Right lobe of liver (tissue), 6 donors: ENCODE measurements at places on chromosomes 12 and 14. TPM values are rescaled to one million over a fixed set of nuclear protein-coding genes. Genes with fewer than 3 reads are reported as not detected.

- H3K4me1 ChIP-seq: no peaks in the 10 kb centered on the region
- H3K36me3 ChIP-seq: no peaks in the 10 kb centered on the region
- no peaks in the 10 kb centered on the region for H3K27me3 ChIP-seq
- DNase-seq: peak; percentile 77
- no peak overlapping the region for H3K4me3 ChIP-seq
These were observed 167.7 kb upstream of the AMIGO2 start for GRCh38 chr12:47247418-47247817.

GRCh38 chr12:100789146-100789545, 5.4 kb upstream of the ANO4 start:
- no peaks in the 10 kb centered on the region for H3K27me3 ChIP-seq
- no peak overlapping the region for H3K27ac ChIP-seq
- H3K4me1 ChIP-seq: no peaks in the 10 kb centered on the region
- DNase-seq: no peak
- H3K4me3 ChIP-seq: no peak overlapping the region

DNA sequence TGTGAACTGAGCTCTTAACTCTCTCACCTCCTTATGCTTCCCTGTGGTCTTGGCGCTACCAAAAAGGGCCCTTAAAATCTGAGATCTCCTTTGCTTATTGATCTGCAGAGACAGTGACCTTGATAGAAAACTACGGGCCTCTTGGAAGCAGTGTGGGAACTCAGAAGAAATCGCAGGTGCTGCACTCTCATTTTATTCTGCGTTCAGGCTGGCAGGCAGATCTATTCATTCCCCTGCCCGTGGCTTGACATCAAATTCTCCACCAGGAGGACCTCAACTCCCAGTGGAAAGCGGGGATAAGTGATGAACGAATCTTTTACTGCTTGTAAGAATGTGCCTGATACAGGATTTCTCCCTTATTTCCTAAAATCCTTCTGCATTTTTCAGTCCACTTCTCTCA, 143.2 kb upstream of the SEL1L start:
- no peak for DNase-seq
- H3K27ac ChIP-seq: no peak overlapping the region
- no peaks in the 10 kb centered on the region for H3K27me3 ChIP-seq
- H3K4me3 ChIP-seq: no peak overlapping the region
- no peaks in the 10 kb centered on the region for H3K4me1 ChIP-seq
- no peaks in the 10 kb centered on the region for H3K36me3 ChIP-seq

- no peaks in the 10 kb centered on the region for H3K36me3 ChIP-seq
- H3K27me3 ChIP-seq: no peaks in the 10 kb centered on the region
- no peak overlapping the region for H3K4me3 ChIP-seq
- no peaks in the 10 kb centered on the region for H3K4me1 ChIP-seq
- DNase-seq: no peak
These were observed 22.7 kb downstream of the WIF1 start for GRCh38 chr12:65098364-65098763.

DNA sequence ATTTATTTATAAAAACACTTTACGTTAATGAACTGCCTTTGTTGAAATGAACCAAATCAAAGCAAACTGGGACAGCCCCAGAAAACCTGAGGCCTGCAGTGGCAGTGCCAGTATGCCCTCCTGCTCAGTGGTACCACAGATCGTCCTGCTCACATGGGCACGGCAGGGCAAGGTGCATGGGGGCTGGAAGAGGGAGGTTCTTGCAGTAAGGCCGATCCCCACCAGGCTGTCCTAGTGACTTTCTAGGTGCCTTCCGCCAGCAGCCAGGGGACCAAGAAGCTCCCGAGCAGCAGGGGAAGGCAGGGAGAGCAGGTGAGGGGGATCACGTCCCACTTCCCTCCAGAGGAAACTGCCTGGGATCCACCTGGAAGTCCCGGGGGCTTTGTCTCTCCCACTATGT, 63.9 kb downstream of the TESC start:
- H3K27ac ChIP-seq: no peak overlapping the region
- no peak for DNase-seq
- H3K4me1 ChIP-seq: no peaks in the 10 kb centered on the region
- H3K4me3 ChIP-seq: no peak overlapping the region
- no peaks in the 10 kb centered on the region for H3K27me3 ChIP-seq

ACOT6 gene
- total RNA-seq: 0.68 TPM

TDRD9 gene
- total RNA-seq: 0.43 TPM
